ENCODE measurements at places on chromosomes 2 and 18. TPM values are rescaled to one million over a fixed set of nuclear protein-coding genes. Genes with fewer than 3 reads are reported as not detected.

TTC39C gene
- 29.0 TPM for total RNA-seq

FEV gene
- not detected for total RNA-seq

CCDC148 gene
- 1.5 TPM for total RNA-seq

ZNF385B gene
- 13.5 TPM for total RNA-seq

CNTNAP5 gene
- not detected for total RNA-seq

VWC2L gene
- not detected for total RNA-seq

AGXT gene
- total RNA-seq = not detected

Measured in articular chondrocyte of knee joint (primary cell).